Activated CD4-positive, alpha-beta memory T cell treated with anti-CD3 and anti-CD28 coated beads for 36 hours (primary cell): ENCODE measurements at places on chromosomes 1 and 21.

DNA sequence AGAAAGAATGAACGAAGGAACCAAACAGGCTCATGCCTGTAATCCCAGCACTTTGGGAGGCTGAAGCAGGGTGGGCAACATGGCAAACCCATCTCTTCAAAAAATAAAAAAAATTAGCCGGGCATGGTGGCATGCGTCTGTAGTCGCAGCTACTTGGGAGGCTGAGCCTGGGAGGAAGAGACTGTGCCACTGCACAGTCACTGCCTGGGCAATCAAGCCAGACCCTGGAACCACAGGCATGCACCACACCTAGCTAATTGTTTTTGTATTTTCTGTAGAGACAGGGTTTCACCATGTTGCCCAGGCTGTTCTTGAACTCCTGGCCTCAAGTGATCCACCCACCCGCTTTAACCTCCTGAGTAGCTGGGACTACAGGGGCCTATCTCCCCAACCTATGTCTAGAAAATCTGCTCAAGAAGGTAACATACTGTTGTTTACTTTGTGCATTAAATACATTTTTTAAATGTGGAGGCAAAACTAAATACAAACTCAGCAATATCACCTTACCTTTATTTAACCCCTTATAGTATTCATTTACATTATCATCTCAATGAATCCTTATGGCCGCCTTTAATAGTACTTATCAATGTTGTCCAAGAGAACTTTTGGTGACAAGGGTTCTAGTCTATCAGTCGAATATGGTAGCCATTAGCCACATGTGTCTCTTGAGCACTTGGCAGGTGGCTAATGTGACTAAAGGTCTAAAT lies 2.7 kb downstream of the KHDC4 start:
- H3K4me1 ChIP-seq: peaks cover 42% of the 10 kb centered on the region
- DNase-seq: no peak
- H3K36me3 ChIP-seq: peaks cover 43% of the 10 kb centered on the region
- H3K4me3 ChIP-seq: peak overlapping the region; percentile 33
- no peaks in the 10 kb centered on the region for H3K27me3 ChIP-seq

DNA sequence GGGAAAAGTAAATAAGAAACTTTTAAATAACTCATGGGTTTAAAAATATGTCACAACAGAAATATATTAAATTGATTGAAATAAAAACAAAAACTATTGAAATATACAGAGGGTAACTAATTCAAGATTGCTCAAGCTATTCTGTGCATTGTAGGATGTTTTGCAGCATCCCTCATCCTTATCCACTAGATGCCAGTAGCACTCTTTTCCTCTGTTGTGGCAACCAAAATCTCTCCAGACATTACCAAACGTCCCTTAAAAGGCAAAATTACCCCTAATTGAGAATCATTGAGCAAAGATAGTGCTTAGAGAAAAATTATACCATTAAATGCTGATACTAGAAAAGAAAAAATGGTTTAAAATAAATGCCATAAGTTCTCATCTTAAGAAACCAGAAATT lies 682.6 kb downstream of the RWDD3 start:
- no peaks in the 10 kb centered on the region for H3K27me3 ChIP-seq
- no peak overlapping the region for H3K27ac ChIP-seq
- H3K4me1 ChIP-seq: no peaks in the 10 kb centered on the region
- H3K36me3 ChIP-seq: no peaks in the 10 kb centered on the region
- DNase-seq: no peak

DNA sequence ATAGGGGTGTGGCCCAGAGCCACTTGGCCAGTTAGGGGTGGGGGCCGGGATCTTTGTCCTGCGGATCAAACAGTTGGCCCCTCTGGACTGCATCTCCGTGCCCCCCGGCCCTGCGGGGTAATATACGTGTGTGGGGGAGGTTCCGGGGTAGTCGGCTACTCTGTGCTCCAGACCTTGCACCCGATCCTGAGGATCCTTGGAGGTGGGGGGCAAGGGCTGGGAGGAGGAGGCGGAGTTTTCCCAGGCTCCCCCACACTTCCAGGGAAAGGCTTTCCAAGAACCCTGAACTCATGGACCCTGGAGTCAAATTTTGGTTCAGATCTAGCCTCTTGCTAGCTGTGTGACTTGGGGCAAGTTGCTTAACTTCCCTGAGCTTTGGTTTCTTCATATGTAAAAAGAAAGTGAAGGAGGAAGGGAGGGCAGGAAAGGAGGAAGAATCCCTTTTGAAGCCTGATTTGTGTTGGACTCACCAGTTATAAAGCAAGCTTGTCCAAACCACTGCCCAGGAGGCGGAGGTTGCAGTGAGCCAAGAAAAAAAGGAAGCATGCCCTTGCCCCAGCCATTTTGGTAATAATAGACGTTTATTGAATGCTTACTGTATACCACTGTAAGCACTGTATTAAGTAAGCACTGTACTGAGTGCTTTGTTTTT lies 686 bp downstream of the MIIP start:
- peaks cover 9% of the 10 kb centered on the region for H3K4me1 ChIP-seq
- peak; percentile 14 for DNase-seq
- peak overlapping the region; percentile 80 for H3K4me3 ChIP-seq
- H3K36me3 ChIP-seq: peaks cover 16% of the 10 kb centered on the region
- H3K27me3 ChIP-seq: no peaks in the 10 kb centered on the region

- H3K4me1 ChIP-seq: no peaks in the 10 kb centered on the region
- H3K36me3 ChIP-seq: no peaks in the 10 kb centered on the region
- H3K27me3 ChIP-seq: peaks cover 6% of the 10 kb centered on the region
- no peak overlapping the region for H3K4me3 ChIP-seq
- no peak overlapping the region for H3K27ac ChIP-seq
Measured at GRCh38 chr1:95085376-95085775, 12.6 kb upstream of the ALG14 start.
